Stimulated activated CD8-positive, alpha-beta memory T cell treated with anti-CD3 and anti-CD28 coated beads, Interleukin-4, amount 100 ng/mL, for 1 hour (primary cell): ENCODE measurements at places on chromosomes 6 and 20.

DNA sequence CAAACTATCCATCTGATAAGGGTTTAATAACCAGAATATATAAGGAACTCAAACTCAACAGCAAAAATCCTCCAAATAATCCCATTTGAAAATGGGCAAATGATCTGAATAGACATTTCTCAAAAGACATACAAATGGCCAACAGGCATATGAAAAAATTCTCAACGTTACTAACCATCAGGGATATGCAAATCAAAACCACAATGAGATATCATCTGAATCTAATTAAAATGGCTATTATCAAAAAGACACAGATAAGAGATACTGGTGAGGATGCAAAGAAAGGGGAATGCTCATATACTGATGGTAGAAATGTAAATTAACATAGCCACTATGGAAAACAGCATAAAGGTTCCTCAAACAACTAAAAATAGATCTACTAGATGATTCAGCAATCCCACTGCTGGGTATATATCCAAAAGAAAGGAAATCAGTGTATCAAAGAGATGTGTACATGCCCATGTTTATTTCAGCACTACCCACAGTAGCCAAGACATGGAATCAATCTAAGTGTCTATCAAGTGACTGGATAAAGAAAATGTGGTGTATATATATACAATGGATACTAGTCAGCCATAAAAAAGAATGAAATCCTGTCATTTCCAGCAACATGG lies 6.1 kb upstream of the BRD2 start:
- DNase-seq: no peak

DNA sequence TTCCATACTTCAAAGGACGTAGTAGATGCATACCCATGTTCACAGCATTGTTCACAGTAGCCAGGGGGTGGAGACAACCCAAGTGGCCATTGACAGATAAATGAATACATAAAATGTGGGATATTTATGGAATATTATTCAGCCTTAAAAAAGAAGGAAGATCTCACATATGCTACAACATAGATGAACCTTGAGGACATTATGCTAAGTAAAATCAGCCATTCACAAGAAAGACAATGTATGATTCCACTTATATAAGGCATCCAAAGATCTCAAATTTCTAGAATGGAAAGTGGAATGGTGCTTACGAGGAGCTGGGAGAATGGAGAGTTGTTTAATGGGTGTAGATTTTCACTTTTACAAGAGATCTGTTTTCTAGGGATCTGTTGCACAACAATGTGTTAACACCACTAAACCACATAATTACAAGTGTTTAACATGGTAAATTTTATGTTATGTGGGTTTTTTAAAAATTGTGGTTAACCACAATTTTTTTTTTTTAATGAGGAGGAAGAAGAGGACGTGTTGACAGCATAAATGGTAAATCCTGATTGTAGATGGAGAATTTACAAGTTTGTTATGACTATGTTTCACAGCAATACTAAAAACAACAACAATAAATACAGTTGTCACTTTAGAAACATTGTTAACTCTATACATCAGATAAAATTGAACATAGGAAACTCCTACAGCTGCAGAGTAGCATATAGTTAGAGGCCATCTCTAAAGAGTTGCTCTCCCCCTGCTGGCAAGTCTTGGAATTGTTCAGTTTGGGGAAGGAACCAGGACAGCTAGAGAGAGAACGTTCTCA lies 41.6 kb downstream of the CCN2 start:
- peak; percentile 50 for DNase-seq

GRCh38 chr6:114364301-114364700 lies 21.5 kb upstream of the HS3ST5 start:
- no peak for DNase-seq

DNA sequence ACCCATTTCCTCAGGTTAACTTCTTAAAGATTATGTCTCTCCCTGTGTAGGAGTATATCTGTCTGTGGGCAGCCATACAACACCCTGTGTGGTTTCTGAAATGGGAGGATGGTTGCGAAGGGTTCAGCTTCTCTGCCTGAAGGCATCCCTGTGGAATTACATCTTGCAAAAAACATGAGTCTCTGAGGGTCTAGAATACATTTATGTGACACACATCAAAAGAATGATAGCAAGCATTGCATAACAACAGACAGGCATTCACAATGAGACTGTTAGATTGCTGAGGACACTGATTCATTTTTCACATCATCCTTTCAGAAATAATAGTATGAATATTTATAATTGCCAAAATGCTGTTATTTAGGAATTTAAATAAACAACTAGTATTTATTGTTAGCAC lies 670.9 kb downstream of the HTR1B start:
- DNase-seq: no peak

GRCh38 chr20:20829681-20830080 lies 117.2 kb upstream of the RALGAPA2 start:
- no peak for DNase-seq

DNA sequence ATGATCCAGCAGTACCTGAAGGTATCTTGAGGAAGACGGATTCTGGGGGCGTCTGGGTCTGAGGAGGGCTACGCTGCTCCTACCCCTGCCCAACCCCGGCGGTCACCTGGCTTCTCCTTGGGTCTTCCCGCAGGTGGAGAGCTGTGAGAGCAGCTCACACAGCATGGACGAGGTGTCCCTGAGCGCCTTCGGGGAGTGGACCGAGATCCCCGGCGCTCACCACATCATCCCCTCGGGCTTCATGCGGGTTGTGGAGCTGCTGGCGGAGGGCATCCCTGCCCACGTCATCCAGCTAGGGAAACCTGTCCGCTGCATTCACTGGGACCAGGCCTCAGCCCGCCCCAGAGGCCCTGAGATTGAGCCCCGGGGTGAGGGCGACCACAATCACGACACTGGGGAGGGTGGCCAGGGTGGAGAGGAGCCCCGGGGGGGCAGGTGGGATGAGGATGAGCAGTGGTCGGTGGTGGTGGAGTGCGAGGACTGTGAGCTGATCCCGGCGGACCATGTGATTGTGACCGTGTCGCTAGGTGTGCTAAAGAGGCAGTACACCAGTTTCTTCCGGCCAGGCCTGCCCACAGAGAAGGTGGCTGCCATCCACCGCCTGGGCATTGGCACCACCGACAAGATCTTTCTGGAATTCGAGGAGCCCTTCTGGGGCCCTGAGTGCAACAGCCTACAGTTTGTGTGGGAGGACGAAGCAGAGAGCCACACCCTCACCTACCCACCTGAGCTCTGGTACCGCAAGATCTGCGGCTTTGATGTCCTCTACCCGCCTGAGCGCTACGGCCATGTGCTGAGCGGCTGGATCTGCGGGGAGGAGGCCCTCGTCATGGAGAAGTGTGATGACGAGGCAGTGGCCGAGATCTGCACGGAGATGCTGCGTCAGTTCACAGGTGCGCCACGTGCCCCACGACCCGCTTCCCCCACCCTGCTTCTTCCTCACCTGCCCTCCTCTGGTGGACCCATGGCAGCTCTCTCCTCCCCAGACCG lies 166.9 kb upstream of the RNF24 start:
- DNase-seq: no peak

GRCh38 chr6:44474643-44475042 lies 87.1 kb downstream of the CDC5L start:
- DNase-seq: no peak

DNA sequence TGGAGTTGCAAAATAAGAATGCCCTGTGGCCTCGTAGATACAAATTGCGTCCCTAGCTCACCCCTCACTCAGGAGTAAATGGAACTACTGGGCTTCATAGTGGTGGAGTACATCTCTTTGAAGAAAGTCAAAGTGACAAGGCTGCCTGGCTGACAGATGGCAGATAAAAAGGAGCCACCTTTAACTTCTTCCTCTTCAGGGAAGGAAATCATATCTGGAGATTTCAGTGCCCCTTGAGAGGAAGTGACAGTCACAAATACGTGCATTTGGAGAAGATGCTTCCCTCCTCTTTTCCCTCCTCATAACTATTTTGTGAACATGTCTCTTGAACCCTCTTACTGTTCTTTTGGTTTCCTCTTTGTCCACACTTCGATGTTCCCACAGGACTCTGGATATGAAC lies 43.2 kb downstream of the PPP1R3G start:
- DNase-seq: no peak

- no peak for DNase-seq
Measured at GRCh38 chr20:24617757-24618450, 148.5 kb downstream of the SYNDIG1 start.
